ENCODE measurements at places on chromosomes 13 and 19.
A peak's percentile ranks its signal among the peaks of the same experiment; 100 is the strongest.

GRCh38 chr13:27535546-27535945, 84.8 kb downstream of the LNX2 start:
- DNase-seq = no peak

DNA sequence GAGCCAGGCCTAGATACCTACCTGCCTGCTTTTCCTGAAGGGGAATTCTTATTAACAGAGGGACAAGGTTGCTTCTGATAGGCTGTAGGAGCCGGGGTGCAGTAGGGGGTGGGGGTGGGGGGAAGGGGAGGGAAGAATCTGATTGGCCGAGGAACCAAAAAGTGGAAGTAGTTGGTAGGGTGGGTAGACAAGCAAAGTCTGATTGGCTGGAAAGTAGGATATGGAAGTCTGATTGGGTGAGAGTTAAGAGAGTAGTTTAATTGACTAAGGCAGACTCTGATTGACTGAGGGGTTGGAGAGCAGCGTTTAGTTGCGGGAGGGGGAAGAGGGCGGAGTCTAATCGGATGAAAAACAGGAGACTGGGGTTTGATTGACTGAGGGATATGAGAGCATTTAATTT, 9.4 kb upstream of the CYP4F22 start:
- DNase-seq = no peak

DNA sequence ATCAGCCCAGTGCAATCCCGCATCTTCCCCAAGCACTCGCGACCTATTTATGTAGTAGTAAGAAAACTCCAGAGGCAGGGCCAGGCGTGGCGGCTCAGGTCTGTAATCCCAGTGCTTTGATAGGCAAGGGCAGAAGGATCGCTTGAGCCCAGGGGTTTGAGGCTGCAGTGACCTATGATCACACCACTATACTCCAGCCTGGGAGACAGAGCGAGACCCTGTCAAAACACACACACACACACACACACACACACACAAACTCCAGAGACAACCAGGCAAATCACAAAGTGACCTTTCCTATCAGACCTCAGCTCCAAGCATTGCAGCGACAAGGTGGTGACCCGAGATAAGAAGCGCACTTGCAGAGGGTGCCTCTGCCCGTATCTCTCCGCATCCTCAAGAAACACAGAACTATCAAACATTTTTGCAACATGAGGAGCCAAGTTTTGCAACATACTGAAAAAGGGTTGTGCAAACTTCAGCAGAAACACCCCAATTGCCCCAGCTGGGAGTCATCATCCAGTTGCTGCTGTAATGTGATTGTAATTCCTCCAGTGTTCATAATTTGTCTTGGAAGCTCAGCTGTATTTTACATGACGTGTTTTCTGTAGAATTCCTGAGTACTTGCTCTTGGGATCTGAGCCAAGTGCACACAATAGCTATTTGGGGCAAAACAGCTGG, 8.7 kb upstream of the KLF2 start:
- no peak for DNase-seq

DNA sequence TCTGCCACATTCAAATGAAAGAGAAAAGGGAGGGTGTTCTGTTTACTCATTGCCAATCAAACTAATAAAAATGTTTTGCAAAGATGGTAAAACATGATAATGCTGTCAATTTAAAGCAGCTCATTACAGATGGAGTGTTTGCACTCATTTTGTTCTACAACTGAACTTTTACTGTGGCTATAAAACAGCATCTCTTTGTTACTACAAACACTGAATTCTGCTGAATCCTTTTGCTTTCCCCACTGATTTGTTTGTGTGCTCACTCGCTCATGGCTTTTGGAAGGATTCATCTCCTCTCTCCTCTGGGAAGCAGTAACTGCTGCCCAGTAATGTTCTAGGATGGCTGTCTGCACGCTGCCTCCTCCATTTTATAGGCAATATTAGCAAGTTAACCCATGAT, 434.5 kb downstream of the PCDH9 start:
- DNase-seq = no peak

- DNase-seq = no peak
Observed at GRCh38 chr19:32343550-32344262, 1.7 kb upstream of the ZNF507 start.

DNA sequence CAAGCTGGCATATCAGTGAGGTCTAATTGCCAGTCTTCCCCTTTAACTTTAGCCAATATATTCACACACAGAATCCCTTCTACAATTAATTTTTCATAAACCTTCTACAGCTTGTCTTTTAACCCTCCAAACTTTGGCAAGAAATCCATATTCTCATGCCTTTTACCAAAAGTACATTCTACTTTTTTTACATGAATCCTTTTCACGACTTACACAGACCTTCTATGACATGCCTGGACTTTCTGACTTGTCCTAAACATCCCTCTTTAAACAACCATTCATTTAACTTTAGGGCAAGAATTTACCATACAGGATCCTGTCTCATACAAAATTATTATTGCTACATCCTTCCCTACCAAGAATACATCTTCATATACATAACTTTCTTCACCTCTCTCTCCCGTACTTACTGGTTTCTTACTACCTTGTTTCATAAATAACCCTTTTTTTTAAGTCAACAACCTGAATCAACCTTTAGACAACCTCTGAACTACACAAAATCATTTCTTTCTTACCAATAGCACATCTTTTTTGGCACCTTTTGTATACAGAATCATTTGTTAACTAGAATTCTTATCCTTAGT, 23.5 kb downstream of the ZNF544 start:
- DNase-seq = no peak

DNA sequence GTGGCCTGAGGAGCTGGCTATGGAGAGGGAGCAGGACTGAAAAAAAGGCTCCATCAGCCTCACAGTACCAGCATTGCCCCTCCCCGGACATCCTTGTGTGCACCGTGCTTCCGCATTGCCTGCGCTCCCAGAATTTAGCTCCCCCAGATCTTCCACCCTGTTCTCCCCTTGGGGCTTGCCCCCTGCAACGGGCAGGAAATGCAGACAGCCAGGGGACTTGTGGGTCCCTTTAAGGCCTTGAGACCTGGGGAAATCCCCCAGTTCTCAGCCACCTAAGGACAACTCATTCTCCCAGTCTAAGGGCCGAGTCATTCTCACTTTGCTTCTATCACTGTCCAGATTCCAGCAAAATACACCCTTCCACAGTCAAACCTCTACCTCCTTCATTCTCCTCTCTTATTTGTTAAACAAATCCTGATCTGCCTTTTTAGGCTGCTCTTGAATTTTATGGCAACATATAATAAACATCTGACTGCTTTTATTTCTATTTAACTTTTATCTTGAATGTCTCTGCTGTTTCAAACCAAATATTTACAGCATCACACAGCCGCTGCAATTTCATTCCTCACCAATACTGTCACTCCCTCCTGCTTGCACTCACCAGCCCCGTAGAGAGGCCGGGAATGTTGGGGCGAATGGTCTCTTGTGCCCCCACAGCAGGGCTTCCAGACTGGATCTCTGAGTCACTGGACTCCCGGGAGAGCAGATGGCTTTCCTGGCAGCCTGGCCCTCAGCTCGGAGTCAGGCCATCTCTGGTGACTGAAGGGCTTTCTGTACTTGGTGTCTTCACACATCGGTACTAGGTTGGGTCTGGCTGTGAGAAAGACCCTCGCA, 221.9 kb downstream of the TSHZ3 start:
- DNase-seq = no peak

- DNase-seq = no peak
Observed at GRCh38 chr19:16825312-16826052, 3.7 kb upstream of the SIN3B start.

GRCh38 chr13:28610996-28611395, 47.9 kb upstream of the POMP start:
- DNase-seq = peak; percentile 13

DNA sequence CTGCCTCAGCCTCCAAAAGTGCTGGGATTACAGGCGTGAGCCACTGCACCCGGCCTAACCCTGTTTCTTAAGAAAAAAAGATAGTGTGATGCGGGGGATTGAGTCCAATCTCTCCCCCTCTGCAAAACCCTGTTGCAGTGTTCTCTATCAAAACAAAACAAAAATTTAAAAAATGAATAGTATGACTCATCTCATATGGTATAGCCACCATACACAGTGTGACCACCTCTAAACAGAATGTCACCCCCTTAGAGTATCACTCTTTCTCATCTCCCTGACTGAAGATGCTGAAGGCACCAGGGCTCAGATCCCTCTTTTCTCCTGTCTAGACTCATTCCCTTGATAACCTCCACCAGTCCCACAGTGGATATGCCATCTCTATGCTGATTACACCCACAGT, 6.8 kb upstream of the ERF start:
- DNase-seq = no peak

GRCh38 chr13:113919761-113920559, 53.9 kb downstream of the C13orf46 start:
- DNase-seq = no peak

GRCh38 chr19:17107546-17108452, 32.2 kb downstream of the MYO9B start:
- DNase-seq = peak; percentile 15

GRCh38 chr19:47176627-47177090, 46.0 kb downstream of the SAE1 start:
- peak; percentile 45 for DNase-seq

GRCh38 chr13:28000567-28000966, 12.1 kb upstream of the URAD start:
- DNase-seq = no peak

GRCh38 chr13:91058066-91058465, 289.4 kb upstream of the MIR17HG start:
- no peak for DNase-seq

DNA sequence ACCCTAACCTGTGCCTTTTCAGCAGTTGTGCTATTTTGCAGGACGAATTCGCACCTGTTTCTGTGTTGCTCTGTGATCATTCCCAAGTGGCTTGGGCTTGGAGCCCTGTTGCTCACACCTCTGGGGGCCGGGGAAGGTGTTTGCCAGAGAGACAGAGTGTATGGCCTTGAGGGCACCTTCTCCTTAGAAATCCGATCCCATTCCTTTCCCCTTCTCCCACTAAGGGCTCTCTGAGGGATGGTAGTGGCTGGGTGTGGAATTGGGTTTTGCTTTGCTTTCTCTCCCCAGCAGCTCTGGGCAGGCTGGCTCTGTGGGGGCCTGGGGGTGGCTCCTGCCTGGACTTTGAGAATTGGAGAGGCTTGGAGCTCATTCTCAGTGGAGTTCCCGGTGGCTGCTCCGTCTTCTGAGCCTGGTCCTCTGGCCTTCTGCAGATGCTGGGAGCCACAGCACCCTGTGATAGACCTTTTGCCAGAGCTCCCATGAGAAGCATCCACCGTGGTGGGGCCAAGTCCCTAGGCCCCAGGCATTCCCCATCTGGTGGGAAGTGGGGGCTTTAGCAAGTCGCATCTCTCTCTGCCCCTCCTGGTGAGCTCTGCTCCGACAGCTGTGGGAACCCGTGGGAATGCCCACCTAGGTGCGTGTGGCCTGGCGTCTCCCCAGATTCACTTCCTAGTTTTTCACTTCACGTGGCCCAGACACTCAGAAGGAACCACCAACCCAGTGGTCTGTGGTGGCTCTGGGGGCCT, 26.1 kb downstream of the ATP11A start:
- no peak for DNase-seq

DNA sequence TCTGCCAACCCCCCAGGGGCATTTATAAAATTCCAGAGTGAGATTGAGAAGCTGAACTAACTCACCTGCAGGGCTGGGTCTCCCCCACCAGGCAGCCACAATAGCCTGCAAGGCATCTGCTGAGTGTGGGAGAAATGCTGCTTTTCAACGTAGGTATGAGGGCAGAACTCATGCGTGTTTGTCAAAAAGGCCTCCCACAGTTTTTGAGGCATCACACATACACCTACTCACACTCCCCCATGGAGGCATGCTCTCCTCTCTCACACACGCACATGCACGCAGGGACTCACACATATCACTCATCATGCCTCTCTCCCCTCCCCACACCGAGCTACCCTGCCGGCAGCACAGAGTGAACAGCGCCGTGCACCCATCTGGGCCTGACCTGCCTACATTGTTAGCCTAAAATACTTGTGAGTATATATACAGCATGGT, 390.5 kb downstream of the FGF9 start:
- peak; percentile 61 for DNase-seq

DNA sequence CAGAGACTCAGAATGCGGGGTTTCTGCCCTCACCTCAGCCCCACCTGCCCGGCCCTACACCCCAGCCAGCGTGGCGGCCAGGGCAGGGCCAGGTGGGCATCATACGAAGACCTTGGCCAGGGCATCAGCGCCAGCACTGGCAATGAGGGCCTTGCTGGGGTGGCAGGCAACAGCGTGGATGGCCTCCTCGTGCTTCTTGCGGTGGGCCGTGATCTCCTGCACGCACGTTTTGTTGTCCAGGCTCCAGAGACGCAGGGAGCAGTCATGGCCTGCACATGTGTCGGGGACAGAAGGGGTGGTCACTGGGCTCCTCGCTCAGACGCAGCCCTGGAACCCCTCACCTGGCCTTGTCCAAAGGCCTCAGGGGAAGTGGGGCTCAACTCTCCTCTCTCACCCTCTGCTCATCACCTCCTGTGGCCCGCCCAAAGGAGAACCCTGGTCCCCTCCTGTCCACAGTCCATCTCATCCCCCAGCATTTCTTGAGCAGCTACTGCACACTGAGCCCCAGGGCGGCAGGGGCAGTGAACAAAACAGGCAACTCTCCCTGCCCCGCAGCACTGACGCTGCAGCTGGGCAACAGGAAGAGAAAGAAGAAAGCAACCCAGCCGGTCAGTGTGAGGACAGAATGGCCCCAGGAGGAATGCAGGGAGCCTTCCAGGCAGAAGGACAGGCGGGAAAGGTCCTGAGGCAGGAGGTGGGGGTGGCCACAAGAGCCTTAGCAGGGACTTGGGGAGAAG, 3.8 kb upstream of the PRKD2 start:
- DNase-seq = no peak

DNA sequence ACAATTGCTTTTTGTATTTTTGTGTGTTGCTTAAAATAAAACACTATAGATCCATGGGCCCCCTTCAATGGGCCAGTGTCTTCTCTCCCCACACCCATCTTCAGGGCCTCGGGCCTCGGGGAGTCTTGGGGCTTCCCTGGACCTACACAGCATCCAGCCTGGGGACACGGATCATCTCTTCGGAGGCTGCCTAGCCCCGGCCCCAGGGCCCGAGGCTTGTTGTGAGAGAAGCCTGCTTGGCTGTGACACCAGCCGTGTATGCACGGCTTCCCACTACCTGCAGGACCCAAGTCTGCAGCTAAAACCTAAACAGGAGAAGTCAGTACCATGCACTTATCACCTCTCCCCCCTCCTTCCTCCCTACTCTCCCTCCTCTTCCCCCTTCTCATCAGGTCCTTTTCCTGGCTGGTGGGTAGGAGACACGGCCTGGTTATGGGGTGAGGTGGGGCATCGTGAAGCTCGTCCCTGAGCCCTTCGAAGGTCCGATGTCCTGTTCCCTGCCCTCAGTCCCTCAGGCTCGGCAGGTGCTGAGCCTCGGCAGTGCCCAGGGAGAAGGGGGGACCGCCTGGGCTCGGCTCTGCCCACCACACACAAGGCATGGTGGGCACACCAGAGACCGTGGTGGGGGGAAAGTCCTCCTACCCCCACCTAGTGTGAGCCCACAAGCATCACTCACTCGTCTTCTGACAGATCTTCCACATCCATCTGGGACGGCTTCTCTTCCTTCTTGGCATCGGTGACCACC, 9.5 kb downstream of the C13orf46 start:
- DNase-seq = no peak
